Stimulated activated naive CD8-positive, alpha-beta T cell treated with anti-CD3 and anti-CD28 coated beads, Interleukin-15, Interleukin-2, amounts not matched to agents 100 U/mL and 50 U/mL, for 24 hours (primary cell): ENCODE measurements at places on chromosomes 5 and 9.
A peak's percentile ranks its signal among the peaks of the same experiment; 100 is the strongest.

DNA sequence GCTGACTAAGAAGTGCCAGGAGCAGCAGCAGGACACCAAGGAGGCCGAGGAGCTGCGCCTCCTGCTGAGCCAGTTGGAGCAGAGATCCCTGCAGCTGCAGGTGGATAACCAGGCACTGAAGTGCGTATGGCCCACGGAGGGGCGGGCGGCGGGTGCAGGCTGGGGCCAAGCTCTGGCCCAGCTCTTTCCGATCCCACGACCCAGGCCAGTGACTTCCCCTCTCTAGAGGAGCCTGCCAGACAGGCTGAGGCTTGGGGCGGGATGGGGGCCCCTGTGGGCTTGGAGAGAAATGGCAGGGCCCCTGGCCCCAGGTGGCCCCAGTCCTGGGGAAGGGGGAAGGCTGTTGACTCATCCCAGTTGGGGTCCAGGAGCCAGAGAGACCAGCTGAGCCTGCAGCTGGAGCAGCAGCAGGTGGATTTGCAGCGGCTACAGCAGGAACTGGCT is 3.6 kb downstream of the PTRH1 start:
- no peak for DNase-seq

DNA sequence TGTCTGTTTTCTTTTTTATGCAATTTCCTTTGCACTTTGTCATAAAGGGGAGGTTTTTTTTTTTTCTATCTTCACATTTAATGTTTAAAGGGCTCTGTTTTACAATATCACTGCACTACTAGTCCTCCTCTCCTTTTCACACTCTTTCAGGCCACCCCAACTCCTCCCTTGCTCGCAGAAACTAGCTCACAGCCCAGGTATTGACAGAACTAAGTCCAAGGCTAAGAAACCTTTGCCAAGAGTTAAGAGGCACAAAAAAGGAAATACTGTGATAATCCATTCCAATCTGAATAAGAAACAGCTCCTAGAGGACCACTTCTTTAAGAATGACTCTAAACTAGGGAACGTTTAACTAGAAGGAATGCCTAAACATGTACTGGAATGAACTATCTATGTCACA is 1.1 kb upstream of the FGF10 start:
- DNase-seq, result no peak

DNA sequence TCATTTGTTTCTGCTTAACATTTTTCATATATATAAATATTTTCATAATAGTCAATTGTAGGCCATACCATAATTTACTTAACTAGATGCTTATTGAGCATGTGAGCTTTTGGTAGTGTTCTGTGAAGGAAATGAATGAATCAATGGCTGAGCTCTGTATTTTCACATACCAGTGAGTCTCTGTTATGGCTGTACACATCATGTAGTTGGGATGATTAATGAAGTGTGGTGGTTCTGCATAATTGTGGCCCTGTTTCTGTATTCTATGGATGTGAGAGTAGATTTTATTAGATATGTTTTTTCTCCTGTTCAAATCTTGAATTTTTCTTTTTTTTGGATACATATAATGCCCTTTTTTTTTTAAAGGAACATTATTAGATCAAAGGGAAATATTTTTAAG is 56.2 kb downstream of the CTNNA1 start:
- DNase-seq, result no peak

DNA sequence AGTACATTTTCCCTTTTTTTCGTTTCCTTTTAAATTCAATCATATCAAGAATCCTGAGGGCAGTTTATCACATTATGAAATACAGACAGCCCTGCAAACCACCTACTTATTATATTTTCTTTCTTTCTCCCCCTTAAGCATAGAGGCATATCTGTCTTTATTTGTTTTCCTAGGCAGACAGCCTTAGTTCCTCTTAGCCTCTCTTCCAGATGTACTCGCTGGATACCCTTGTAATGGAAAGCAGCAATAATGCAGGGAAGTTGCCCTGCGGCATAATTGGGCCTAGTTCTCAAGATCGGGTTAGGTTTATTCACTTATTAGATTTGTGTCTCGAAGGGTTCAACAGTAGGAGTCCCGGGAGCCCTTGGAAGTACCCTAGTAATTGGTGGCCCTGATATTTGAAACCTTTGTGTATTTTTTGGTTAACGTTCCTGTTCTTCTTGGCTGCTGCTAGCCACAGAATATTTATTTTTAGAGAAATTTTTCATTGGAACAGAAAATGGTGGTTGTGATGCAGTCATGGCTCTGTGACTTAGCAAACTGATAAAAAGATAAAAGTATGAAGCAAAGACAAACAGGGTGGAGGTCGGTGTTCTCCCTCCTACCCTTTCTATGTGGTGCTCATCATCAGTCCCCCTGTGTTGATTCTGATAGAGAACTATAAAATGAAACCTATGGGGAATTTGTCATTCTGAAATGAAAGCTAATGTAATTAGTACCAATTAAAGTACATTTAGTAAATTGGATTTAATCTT is 6.4 kb downstream of the TLE4 start:
- no peak for DNase-seq

- peak; percentile 35 for DNase-seq
Observed at GRCh38 chr5:116068028-116068632, 16.7 kb upstream of the COMMD10 start.

GRCh38 chr5:172855597-172856292 is 21.7 kb downstream of the ERGIC1 start:
- no peak for DNase-seq

DNA sequence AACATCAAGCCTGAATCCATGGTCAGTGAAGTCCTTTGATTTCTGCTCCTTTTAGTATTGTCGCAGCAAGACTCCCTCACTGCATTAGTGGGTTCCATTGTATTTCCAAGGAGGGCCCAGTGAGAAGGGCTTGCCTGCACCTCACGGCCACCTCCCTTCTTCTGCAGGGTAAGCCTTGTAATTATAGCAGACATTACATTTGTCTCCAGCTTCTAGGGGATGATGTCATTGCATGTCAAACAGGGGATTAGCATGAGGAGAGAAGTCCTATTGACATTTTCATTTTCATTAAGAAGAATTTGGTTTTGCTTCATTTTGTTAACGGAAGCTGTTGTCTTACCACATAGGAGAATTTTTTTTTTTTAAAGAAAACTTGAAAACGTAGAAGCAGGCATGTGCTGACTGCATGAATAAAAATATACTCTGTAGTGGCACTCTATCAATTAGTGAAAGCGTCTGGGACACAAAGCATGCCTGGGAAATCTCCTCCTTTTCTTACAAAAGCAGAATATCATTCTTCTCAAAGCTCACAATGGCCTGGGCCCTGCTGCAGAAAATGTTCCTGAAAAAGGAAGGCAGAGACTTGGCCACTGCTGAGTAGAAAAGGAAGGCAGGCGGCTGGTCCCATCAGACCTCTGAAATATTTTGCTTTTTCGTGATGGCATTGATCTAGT is 27.1 kb downstream of the MAP1B start:
- no peak for DNase-seq

DNA sequence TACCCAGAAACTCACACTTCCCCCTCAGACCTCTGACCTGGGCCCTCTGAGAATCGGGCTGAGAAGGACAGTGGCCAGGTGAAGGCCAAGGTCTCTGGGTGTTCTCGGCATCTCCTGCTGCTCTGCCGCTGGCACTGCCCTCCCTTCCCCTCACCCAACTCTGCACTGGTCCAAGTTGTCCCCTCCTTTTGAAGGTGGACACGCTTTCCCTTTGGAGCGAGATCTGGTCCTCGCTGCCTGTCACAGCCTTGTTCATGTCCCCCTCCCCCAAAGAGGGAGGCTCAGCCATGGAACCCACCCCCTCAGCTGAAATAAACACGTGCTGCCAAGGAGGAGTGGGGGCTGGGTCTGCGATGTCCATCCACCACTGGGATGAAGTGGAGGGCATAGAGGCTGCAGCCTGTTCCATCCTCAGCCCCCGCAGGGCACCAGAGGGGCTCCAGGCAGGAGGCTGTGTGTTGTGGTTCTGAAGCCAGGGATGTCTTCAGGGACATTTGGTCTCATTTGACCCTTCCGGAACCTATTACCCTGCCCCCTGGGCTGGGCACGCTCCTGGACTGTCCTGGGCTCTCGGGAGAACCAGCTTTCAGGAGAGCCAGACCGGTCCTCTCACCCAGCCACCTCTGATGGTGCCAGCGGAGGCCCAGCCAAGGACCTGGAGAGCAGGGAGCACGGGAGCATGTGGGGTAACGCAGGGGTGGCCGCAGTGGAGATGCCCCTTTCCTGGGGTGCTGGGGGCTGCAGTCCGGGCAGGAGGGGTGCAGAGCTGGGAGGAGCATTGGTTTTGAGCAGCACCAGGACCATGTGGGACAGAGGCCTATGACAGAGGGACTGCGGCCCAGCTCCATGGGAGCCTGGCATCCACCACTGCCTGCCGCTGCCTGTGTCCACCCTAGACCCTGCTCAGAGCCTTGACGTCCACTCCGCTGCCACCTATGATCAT is 4.7 kb upstream of the LCN2 start:
- DNase-seq, result no peak

DNA sequence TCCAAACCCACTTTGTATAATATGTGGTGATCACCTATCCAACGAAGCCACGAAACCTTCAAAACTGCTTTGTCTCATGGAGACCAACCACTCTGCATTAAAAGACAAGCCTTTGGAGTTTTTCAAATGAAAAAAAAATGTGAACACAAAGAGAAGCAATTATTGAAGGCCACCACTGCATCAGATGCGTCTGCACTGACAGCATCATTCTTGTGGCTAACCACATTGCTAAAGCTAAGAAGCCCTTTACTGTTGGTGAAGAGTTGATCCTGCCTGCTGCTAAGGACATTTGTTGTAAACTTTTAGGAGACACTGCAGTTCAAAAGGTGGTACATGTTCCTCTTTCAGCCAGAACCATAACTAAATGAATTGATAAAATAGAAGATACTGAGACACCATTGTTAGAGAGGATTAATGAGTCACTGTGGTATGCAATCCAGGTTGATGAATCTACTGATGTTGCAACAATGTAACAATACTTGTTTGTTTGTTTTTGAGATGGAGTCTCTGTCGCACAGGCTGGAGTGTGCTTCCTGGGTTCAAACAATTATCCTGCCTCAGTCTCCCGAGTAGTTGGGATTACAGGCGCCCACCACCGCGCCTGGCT is 45.4 kb downstream of the TAF11L14 start:
- DNase-seq, result no peak

DNA sequence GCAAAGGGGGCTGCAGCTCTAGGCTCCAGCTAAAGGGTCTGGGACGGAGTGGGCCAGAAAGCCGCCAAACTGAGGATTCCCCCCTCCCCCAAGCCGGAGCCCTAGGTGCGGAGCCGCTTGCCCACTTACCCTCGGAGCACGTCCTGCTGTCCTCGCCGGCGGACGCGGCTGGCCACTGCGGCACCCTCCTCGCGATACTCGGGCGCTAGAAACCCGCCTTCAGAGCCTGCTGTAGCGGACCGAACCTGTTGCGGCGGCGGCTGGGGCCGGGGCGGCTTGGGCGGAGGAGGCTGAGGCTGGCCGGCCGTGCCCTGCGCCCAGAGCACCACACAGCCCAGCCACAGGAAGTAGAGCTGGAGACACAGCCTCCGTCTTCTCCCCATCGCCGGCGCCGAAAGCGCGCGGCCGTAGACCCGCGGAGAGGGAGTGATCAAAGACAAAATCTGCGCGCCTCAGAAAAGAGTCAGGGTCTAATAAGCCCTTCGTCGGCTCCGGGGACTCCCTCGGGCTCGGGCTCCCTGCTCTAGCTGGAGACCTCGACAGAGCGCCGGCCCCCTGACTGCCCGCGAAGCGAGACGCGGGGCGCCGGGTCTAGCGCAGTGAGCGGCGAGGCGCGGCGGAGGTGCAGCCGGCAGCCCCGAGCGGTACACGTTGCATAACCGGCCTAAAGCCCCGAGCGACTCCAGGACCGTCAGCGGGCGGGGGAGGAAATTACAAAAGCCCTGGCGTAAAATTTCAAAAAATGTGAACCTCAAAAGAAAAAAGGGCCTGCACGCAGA is 635 bp downstream of the FBN2 start:
- DNase-seq, result no peak

GRCh38 chr9:34507966-34508365 is 14.8 kb downstream of the ENHO start:
- no peak for DNase-seq

DNA sequence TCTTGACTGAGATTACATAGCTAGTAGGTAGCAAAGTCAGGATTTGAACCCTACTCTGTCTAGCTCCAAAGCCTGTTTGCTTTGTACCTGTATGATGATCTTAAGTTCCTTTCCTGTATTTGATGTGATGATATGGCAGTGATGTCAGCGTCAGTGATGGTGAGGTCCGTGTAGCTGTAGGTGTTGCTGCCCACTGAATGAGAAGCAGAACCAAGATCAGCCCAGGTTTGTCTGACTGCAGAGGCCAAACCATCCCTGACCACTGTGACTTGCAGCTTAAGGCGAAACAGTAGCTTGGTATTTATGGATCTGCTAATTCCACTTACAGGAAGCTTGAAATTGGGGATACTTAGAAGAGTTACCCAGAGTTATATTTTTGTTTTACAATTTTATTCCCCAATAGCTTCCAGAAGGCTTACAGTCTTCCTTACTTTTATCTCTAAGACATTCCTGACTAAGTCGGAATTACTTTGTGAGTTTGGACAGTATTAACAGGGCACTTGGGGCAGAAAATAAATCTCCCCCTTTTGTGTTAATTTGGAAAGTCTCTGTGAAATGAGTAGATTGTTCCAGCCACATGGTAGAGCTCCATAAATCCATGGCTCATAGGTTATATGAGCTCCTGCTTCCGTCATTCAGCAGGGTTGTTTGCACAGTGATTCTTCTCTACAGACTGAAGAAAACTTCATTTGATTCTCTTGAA is 273.4 kb downstream of the NR3C1 start:
- DNase-seq, result no peak

- DNase-seq, result no peak
Observed at GRCh38 chr5:117794847-117795246, 1193.5 kb downstream of the DTWD2 start.

GRCh38 chr9:110320651-110321445 is 16.8 kb downstream of the TXNDC8 start:
- no peak for DNase-seq

GRCh38 chr5:59254055-59254687 is 639.4 kb downstream of the PDE4D start:
- DNase-seq, result no peak

GRCh38 chr9:124000784-124001457 is 10.6 kb upstream of the LHX2 start:
- no peak for DNase-seq

DNA sequence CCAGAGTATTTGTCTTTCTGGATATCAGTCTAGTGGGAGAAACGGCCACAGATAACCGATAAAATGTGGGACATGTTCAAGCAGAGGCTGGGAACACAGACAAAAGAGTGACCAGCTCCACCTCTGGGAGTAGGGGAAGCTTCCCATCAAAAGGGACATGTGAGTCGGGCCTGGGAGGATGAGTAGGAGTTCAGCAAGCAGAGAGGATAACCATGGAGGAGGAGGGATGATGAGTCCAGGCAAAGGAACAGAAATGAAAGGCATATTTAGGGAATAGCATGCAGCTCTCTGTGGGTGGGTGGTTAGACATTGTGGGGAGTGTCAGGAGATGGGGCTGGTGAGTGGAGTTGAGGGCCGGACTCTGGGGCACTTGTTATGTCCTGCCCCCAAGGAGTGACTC is 61.5 kb downstream of the ERGIC1 start:
- no peak for DNase-seq

DNA sequence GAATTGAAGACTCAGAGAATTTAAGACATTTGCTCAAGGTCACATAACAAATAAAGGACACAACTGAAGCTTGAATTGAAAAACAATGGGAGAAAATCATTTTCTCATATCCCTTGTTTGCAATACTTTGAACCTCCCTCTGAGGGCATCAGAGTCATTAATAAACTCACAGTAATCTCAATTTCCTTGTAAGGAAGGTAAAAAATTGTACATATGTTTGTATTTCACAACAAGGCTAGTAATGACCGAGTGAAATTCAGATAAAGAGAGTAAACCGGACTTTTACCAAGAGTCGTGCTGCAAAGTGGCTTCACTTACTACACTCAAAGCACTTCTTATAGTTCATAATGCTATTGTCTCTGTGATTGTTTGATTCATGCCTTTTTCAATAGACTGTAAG is 665.0 kb downstream of the NR2F1-AS1 start:
- no peak for DNase-seq
